ENCODE measurements at places on chromosomes 16 and 17. TPM values are rescaled to one million over a fixed set of nuclear protein-coding genes. Genes with fewer than 3 reads are reported as not detected.

DNA sequence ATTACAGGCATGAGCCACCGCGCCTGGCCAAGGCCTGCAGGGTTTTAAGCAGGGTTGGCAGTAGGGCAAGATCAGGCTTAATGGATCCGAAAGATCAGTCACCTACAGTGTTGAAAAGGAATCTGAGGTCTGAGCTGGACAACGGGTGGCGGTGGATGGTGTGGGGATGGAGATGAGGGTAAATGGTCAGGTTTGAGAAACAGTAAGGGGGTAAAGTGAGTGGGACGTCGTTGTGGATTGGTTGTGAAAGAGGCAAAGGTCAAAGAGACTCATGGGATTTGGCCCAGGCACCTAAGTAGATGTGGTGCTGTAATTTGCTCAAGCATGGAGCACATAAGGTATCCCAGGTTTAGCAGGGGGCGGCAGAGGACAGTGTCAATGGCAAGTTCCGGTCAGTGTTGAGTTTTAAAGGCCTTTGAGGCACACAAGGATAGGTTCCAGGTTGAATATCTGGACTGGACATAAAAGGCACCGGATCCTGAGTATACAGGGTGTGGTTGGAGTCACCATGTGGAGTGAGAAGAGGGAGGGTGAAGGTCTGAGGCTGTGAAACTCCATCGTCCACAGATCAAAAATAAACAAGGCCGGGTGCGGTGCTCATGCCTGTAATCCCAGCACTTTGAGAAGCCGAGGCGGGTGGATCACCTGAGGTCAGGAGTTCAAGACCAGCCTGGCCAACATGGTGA, 1.1 kb upstream of the SLC16A5 start:
- no peak overlapping the region for H3K4me3 ChIP-seq
- no peaks in the 10 kb centered on the region for H3K36me3 ChIP-seq
- peak; percentile 42 for DNase-seq
- H3K27ac ChIP-seq: peak overlapping the region; percentile 91

- no peak overlapping the region for H3K27ac ChIP-seq
- H3K4me3 ChIP-seq: no peak overlapping the region
- no peak for DNase-seq
- H3K36me3 ChIP-seq: no peaks in the 10 kb centered on the region
Measured at GRCh38 chr17:60388742-60389141, 3.2 kb downstream of the USP32 start.

DNA sequence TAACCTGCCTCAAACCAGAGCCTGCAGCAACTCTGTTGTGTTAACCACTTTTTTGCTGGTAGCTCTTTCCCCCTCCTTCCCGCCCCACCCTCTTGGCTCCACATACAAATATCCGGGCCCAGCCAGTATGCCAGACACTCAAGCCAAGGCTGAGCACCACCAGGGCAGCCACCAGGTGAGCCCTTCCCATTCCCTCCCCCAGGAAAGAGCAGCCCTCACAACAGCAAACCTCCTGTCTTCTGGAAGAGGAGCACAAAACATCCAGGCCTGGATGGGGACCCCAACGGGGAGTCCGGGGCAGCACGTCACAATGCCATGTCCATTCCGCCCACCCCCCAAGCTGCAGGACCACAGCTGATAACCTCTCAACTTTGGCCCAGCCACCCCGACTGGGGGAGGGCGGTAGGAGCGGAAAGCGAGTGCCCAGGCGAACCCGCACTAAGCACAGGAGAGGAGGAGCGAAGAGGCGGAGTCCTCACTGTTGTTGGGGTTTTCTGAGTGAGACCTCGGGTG, 757 bp downstream of the ORMDL3 start:
- peaks cover 3% of the 10 kb centered on the region for H3K36me3 ChIP-seq
- H3K4me3 ChIP-seq: peak overlapping the region; percentile 87
- peaks cover 3% of the 10 kb centered on the region for H3K4me1 ChIP-seq
- no peaks in the 10 kb centered on the region for H3K27me3 ChIP-seq

DNA sequence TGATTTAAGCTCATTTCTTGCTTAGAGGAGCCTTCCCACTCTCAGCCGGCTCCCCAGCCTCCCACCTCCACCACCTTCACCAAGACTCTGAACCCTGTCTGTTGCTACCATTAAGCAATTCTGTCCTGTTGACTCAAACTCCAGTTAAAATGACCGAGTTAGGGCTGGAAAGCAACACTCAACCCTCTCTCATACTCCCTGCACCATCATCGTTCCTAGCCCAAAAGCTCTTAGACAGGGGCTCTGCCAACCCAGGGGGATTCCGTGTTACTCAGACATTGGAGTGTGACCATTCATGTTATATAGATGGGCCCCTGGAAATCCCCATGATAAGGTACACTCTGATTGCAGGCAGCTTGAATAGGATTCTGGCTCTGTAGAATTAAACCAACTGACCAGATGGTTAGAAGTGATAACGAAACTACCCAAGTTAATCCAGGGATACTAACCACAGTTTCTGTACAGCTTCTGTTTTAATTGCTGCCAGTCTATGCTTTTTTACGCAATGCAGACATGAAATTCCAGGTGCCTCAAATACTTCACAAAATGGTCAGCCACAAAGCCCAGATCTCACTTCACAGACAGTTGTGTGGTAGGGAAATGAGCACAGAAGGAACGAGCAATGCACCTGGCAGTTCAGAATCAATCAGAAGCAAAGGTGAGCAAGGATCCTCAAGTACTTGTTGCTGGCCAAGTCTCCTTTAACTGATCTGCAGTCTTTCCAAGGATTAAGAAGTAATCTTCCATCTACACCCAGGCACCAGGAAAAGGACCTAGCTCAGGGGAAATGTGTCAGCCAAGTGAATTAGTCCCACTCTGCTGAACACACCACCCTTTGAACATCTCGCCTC, 2.1 kb downstream of the SSTR2 start:
- no peak overlapping the region for H3K4me3 ChIP-seq
- peaks cover 21% of the 10 kb centered on the region for H3K27me3 ChIP-seq
- H3K4me1 ChIP-seq: no peaks in the 10 kb centered on the region

DNA sequence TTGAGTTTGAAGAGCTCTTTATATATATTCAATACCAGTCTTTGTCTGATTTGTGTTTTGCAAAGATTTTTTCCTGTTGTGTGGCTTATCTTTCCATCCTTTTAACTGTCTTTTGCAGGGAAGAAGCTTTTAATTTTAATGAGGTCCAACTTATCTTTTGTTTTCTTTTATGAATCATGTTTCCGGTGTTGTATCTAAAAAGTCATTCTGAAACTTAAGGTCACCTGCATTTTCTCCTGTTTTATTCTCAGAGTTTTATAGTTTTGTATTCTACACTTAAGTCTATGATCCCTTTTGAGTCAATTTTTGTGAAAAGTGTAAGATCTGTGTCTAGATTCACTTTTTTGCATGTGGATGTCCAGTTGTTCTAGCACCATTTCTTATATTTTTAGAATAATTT, 24.6 kb upstream of the COX10 start:
- H3K27ac ChIP-seq: no peak overlapping the region
- no peak overlapping the region for H3K4me3 ChIP-seq
- DNase-seq: no peak
- H3K27me3 ChIP-seq: no peaks in the 10 kb centered on the region
- no peaks in the 10 kb centered on the region for H3K36me3 ChIP-seq
- no peaks in the 10 kb centered on the region for H3K4me1 ChIP-seq

The MRPL12 gene
- total RNA-seq: 63.5 TPM

The TPPP3 gene
- 3.4 TPM for total RNA-seq
